ENCODE measurements at places on chromosomes 16 and 17. TPM values are rescaled to one million over a fixed set of nuclear protein-coding genes. Genes with fewer than 3 reads are reported as not detected.

DNA sequence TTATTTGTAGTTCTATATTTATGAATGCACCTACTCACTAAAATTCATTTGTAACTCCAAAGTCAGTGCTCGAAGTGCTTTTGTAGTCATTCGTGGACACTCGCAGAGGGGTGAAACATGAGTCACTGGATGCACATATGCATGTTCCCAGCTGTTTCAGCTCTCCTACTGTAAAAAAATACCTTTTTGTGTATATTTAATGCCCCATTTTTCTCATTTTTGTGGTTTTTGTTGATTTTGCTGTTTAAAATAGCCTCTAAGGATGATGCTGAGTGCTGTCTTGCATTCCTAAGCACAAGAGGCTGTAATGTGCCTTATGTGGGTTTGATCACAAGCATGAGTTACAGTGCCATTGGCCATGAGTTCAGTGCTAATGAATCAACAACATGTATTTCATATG is 30.6 kb downstream of the CENPV start:
- no peaks in the 10 kb centered on the region for H3K27me3 ChIP-seq
- peaks cover 14% of the 10 kb centered on the region for H3K36me3 ChIP-seq
- no peak for DNase-seq
- H3K27ac ChIP-seq, result no peak overlapping the region
- no peaks in the 10 kb centered on the region for H3K4me1 ChIP-seq

GRCh38 chr16:67441907-67442306 is 11.0 kb downstream of the HSD11B2 start:
- H3K27me3 ChIP-seq, result no peaks in the 10 kb centered on the region
- H3K36me3 ChIP-seq, result peaks cover 10% of the 10 kb centered on the region
- no peak for DNase-seq
- H3K4me3 ChIP-seq, result no peak overlapping the region
- no peaks in the 10 kb centered on the region for H3K4me1 ChIP-seq

DNA sequence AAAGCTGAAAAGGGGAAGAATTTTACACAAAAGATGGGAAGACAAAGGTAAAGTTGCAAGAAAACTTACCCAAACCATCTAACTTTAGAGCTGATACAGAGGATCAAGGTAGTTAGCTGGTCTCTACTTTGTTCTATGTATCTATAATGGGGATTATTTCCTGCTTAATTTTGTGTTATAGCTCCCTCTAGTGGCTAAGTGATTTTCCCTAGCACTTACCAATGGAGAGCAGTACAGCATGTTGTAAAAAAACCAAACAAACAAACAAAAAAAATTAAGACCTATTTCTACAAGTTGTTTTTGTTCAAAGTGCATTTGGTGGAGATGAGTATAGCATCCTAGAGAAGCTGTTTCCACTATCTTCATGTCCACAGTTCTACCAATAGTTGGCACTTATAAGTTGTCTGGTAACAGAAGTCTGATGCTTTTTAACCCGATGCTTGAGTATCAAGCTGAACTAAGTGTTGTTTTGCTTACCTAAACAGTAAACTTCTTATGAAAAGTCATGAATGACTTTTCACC is 7.5 kb downstream of the SRSF1 start:
- no peaks in the 10 kb centered on the region for H3K27me3 ChIP-seq
- H3K4me1 ChIP-seq, result peaks cover 16% of the 10 kb centered on the region
- no peak overlapping the region for H3K4me3 ChIP-seq
- no peak for DNase-seq
- peaks cover 82% of the 10 kb centered on the region for H3K36me3 ChIP-seq
- H3K27ac ChIP-seq, result no peak overlapping the region

GRCh38 chr17:80839511-80839941 is 152.1 kb upstream of the CHMP6 start:
- no peak overlapping the region for H3K27ac ChIP-seq
- no peak for DNase-seq
- peaks cover 5% of the 10 kb centered on the region for H3K36me3 ChIP-seq
- H3K4me1 ChIP-seq, result no peaks in the 10 kb centered on the region
- no peaks in the 10 kb centered on the region for H3K27me3 ChIP-seq

DNA sequence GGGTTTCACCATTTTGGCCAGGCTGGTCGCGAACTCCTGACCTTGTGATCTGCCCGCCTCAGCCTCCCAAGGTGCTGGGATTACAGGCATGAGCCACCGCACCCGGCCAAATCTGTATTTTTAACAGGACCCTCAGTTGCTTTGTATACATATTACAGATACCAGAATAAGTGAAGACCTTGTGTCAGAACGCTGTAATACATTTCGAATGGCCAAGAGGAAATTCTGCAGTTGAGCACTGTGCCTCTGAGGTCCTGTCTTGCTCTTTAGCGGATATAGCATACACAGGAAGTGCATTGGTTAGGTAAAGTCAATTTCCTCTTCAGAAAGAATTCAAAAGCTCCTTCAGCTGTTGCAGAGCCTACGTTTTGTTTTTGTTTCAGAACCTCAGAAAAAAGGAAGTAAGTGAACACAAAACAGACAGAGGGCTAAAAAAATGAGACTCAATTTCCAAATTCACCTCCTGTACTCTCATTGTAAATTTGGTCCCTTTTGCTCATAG is 15.7 kb downstream of the CRLF3 start:
- no peak overlapping the region for H3K4me3 ChIP-seq
- no peak overlapping the region for H3K27ac ChIP-seq
- no peak for DNase-seq
- H3K27me3 ChIP-seq, result no peaks in the 10 kb centered on the region
- no peaks in the 10 kb centered on the region for H3K4me1 ChIP-seq
- H3K36me3 ChIP-seq, result peaks cover 28% of the 10 kb centered on the region

DNA sequence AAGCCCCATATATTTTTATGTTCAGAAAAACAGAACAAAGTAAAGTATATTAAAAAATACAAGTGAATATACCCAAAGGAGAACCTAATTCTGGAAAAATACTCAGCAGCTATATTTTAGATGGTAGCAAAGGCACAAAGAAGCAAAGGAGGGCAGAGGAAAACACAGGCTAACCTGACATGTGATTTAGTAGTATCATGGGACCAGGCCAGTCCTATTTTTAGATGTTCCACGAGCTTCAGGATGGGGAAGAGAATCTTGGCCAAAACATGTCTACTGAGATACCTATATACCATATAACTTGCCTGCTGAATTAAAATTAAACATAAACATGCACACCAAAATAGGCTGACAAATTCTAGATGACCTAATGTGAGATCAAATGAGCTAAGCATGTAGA is 32.9 kb downstream of the SMYD4 start:
- H3K36me3 ChIP-seq, result peaks cover 25% of the 10 kb centered on the region
- DNase-seq, result no peak
- H3K27ac ChIP-seq, result no peak overlapping the region

GRCh38 chr17:70535986-70536385 is 366.7 kb downstream of the KCNJ2 start:
- no peak overlapping the region for H3K4me3 ChIP-seq
- no peaks in the 10 kb centered on the region for H3K36me3 ChIP-seq
- no peak for DNase-seq
- no peaks in the 10 kb centered on the region for H3K27me3 ChIP-seq
- no peak overlapping the region for H3K27ac ChIP-seq
- H3K4me1 ChIP-seq, result no peaks in the 10 kb centered on the region

DNA sequence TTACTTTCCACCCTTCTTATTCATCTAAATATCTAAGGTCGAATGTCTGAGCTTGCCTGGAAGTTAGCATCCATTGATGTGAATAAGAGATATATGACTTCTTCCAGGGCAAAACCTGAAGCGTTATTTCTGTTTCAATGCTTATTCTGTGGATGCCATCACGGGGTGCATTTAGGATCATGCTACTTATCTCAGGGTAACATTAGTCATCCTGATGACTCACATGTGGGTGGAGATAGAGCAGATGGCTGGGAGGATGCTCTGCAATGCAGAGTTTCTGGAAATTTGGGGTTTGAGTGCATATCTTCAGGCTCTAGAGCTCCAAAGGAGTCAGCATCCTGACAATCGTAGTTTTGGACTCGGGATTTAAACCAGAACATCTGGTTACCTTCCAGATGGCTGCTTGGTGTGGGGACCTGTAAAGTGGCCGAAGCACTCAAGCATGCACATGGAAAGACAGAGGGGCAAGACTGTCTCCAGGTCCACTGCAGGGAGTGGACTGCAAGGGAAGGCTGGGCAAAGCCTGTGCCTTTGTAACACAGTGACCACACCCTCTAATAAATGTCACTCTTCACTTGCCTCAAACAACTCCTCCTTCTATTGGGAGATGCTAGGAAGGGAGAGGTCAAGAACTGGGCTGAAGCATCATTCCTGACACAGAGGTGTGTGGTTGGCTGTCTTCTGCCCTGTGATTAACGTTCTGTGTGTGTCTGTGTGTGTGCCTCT is 175.2 kb upstream of the SALL1 start:
- H3K4me3 ChIP-seq, result no peak overlapping the region
- DNase-seq, result no peak
- no peaks in the 10 kb centered on the region for H3K36me3 ChIP-seq
- H3K4me1 ChIP-seq, result no peaks in the 10 kb centered on the region
- no peaks in the 10 kb centered on the region for H3K27me3 ChIP-seq

- no peak overlapping the region for H3K27ac ChIP-seq
- H3K4me3 ChIP-seq, result no peak overlapping the region
- H3K27me3 ChIP-seq, result no peaks in the 10 kb centered on the region
- H3K36me3 ChIP-seq, result peaks cover 43% of the 10 kb centered on the region
- DNase-seq, result no peak
These were observed 59.4 kb upstream of the CMIP start for GRCh38 chr16:81385031-81385756.

DNA sequence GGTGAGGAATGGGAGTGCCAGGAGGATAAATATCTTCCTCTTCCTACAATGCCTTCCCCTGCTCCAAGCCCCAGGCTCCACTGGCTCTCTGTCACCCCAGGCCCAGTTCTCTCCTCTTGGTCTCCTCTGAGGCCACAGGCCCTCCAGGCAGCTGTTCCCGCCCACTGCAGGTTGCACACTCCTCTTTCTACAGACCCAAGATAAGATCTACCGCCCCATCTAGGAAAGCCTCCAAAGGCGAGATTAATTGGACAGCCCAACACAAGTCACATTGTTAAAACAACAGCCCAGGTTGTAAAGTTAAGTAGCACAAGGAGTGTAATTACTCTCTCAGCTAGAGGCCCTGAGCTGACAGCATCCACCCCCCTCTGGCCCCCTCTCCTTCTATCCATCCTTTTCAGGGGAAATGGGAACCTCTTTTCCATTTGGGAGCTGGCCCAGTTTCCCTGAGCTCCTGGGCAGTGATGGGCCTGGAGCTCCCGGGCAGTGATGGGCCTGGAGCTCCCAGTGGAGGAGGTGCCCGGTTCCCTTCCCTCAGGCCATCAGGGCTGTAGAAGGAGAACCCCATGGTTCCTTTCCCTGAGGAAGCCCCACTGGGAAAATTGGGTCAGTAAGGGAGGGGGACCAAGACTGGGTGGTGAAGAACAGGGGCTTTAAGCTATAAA is 7.3 kb downstream of the DLX4 start:
- H3K27ac ChIP-seq, result no peak overlapping the region
- H3K4me3 ChIP-seq, result no peak overlapping the region
- H3K36me3 ChIP-seq, result no peaks in the 10 kb centered on the region
- peak; percentile 55 for DNase-seq
- peaks cover 77% of the 10 kb centered on the region for H3K27me3 ChIP-seq
- H3K4me1 ChIP-seq, result peaks cover 4% of the 10 kb centered on the region

GRCh38 chr17:76884995-76885893 is 17.0 kb downstream of the MGAT5B start:
- peak; percentile 70 for DNase-seq
- peak overlapping the region; percentile 59 for H3K27ac ChIP-seq

GRCh38 chr17:38512473-38513058 is 84.3 kb downstream of the ARHGAP23 start:
- H3K4me3 ChIP-seq, result no peak overlapping the region
- no peak for DNase-seq
- H3K36me3 ChIP-seq, result no peaks in the 10 kb centered on the region
- no peaks in the 10 kb centered on the region for H3K4me1 ChIP-seq
- H3K27me3 ChIP-seq, result peaks cover 35% of the 10 kb centered on the region

- peaks cover 7% of the 10 kb centered on the region for H3K4me1 ChIP-seq
- no peaks in the 10 kb centered on the region for H3K36me3 ChIP-seq
- no peaks in the 10 kb centered on the region for H3K27me3 ChIP-seq
- no peak for DNase-seq
- H3K27ac ChIP-seq, result no peak overlapping the region
These were observed 118.5 kb downstream of the USP22 start for GRCh38 chr17:20924306-20924705.

DNA sequence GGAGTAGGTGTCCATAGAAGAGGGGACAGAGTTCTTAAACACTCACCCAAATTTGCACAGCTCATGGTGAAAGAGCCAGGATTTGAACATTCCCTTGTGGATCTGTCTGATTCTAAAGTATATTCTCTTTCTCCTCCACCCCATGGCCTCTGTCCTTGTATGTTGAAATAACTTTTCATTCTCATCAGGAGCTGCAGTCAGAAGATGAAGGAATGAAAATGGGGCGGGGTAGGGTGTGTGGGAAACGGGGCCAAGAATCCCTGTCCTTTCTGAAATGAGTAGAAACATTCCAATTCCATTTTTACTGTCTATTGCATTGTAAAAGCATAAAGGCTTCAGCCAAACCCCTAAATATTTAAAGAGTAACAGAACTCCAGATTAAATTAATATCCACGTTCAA is 42.8 kb downstream of the NOG start:
- H3K27ac ChIP-seq, result no peak overlapping the region
- peaks cover 81% of the 10 kb centered on the region for H3K27me3 ChIP-seq
- no peaks in the 10 kb centered on the region for H3K36me3 ChIP-seq
- no peaks in the 10 kb centered on the region for H3K4me1 ChIP-seq
- no peak for DNase-seq

- H3K4me3 ChIP-seq, result no peak overlapping the region
- DNase-seq, result peak; percentile 52
- H3K4me1 ChIP-seq, result no peaks in the 10 kb centered on the region
- H3K36me3 ChIP-seq, result no peaks in the 10 kb centered on the region
- no peaks in the 10 kb centered on the region for H3K27me3 ChIP-seq
These were observed 135.8 kb downstream of the USP31 start for GRCh38 chr16:23013484-23013883.

GRCh38 chr17:19531780-19532501 is 1.7 kb upstream of the SLC47A1 start:
- no peaks in the 10 kb centered on the region for H3K4me1 ChIP-seq
- no peak for DNase-seq
- H3K27me3 ChIP-seq, result peaks cover 48% of the 10 kb centered on the region

Gene ENKD1
- 19.0 TPM for total RNA-seq

Gene PDE6G
- 3.2 TPM for total RNA-seq

Gene TVP23B
- 28.1 TPM for total RNA-seq

Gene MAP3K3
- 24.4 TPM for total RNA-seq

Gene MNT
- total RNA-seq, result 25.3 TPM
